HuH-7 (cell line): ENCODE measurements at places on chromosomes 3 and 15.

DNA sequence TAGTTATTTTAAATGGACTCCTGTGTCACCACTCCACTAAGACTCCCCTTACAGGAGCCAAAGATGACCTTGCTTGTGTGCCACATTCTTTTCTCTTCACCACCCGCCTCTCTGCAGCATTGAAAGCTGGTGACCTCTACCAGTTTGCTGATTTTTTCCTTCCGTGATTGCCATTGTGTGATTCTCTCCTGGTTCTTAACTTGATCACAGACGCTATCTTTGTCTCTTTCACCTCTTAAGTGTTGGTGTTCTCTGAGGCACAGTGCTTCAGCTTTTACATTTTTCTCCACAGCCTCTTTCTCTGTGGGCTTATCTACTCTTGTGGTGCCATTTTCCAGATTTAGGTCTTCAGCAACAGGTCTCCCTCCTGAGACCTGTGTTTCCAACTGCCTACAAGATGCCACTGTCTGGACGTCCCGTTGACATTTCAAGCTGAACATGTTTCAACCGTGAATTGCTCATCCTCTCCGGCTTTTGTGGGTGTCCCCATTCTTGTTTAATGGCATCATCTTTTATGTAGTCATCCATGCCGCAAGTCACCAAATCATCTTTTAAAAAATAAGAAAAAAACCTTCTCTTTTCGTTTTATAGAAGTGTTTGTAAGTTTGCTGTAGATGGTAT, 26.5 kb downstream of the IQGAP1 start:
- no peak for DNase-seq

DNA sequence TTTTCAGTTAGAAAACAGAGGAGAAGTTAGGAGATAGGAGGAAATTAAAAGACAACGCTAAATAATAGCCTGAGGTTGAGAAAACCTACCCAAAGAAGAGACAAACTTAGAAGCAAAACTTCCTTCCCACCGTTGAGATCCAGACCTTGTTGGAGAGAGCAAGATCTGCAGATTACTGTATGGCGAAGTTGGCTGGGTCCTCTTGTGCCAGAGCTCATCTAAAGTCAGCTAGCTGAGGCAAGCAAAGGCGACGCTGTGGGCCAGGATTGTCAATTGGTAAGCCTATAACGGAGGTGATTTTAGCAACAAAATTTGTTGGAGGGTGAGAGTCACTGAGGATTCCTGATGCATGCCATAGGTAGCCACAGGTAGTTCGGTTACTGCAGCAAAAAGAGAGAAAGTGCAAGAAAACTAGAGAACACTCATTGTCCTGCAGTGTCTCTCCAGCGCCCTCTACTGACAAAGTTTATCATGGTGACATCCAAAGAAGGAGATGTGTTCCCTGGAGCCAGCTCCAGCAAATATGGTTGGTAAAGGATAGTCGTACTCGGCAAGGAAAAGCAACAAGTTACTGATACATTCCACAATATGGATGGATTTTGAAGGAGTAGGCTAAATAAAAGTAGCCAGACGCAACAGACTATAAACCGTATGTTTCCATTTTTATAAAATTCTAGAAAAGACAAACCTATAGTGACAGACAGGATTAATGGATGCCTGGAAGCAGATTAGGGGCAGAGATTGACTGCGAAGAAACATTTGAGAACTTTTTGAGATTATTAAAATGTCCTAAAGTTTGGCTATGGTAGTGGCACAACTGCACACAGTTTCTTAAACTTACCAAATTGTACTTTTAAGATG, 9.8 kb upstream of the OR5K4 start:
- DNase-seq = peak; percentile 39

- peak; percentile 21 for DNase-seq
These were observed 23.9 kb upstream of the MOBP start for GRCh38 chr3:39443530-39443929.

DNA sequence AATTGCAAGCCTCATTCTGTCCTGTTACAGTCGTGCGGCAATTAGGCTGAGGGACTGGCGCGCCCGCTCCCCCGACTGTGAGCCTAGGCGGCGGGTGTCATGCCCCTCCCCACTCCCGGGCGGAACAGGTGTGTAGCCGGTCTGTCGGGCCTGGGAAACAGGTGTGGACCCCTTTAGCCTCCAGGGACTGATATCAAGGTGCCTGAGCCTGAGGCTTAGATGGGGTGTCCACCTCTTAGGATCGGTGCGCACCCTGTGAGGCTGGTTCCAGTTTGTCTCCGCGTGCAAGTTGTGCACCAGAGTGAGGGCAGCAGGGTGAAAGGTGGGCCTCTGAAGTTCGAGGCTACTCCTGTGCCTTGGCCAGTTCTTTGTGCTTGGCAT, 686 bp downstream of the VPS8 start:
- no peak for DNase-seq

GRCh38 chr15:69940441-69941300, 157.0 kb downstream of the TLE3 start:
- no peak for DNase-seq

- no peak for DNase-seq
These were observed 108.8 kb downstream of the MITF start for GRCh38 chr3:69848113-69848512.

- no peak for DNase-seq
These were observed 31.2 kb upstream of the TMOD3 start for GRCh38 chr15:51798281-51798680.

- no peak for DNase-seq
These were observed 48.0 kb upstream of the FSTL1 start for GRCh38 chr3:120498556-120499346.

GRCh38 chr3:133488785-133489367, 84.6 kb upstream of the CDV3 start:
- no peak for DNase-seq

DNA sequence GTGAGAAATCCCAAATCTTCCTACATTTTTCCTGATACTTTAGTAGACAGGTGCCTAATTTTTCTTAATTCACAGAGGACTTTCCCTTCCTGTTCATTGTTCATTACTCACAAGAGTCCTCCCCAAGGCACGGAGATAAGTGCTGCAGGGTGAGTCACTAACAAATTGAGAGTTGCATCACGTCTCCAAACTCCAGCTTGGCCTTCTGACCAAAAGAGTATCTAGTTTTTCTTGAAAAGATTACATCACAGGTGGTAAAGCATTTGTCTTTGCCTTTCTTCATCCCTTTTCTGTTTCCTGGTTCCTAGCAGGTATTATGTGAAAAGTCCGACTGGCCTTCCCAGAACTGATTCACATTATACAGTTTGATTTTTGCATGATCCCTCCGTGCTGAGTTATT, 24.9 kb upstream of the RASGRP1 start:
- no peak for DNase-seq

DNA sequence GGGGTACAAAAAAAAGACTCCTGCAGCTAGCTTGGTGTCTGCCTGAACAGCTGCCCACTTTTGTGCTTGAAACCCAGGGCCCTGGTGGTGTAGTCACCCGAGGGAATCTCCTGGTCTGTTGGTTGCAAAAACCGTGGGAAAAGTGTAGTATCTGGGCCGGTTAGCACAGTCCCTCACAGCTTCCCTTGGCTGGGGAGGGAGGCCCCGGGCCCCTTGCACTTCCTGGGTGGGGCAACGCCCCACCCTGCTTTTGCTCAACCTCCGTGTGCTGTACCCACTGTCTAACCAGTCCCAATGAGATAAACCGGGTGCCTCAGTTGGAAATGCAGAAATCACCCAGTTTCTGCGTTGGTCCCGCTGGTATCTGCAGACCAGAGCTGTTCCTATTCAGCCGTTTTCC, 211.7 kb upstream of the ZPLD1 start:
- DNase-seq = no peak

DNA sequence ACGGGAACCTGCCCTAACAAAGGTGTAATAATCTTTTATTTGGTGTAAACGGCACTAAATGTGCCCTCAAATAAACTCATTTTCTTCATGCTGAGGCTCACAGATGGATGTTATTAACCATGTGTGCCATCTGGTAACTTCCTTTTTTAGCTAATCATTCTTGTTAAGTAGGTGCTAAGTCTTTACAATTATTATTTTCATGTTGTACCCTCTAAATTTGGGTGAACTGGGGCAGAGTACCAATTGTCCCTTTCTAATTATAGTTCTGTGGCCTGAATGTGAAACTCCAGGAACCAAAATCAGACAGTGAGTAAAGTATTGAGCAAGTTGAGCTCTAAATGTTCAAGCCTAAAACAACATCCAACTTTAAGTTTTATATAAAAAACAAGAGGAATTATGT, 220.7 kb upstream of the CADM2 start:
- no peak for DNase-seq

- DNase-seq = no peak
These were observed 57.3 kb upstream of the SNTN start for GRCh38 chr3:63595221-63595620.

GRCh38 chr15:88497109-88497765, 29.7 kb downstream of the MRPS11 start:
- DNase-seq = no peak

DNA sequence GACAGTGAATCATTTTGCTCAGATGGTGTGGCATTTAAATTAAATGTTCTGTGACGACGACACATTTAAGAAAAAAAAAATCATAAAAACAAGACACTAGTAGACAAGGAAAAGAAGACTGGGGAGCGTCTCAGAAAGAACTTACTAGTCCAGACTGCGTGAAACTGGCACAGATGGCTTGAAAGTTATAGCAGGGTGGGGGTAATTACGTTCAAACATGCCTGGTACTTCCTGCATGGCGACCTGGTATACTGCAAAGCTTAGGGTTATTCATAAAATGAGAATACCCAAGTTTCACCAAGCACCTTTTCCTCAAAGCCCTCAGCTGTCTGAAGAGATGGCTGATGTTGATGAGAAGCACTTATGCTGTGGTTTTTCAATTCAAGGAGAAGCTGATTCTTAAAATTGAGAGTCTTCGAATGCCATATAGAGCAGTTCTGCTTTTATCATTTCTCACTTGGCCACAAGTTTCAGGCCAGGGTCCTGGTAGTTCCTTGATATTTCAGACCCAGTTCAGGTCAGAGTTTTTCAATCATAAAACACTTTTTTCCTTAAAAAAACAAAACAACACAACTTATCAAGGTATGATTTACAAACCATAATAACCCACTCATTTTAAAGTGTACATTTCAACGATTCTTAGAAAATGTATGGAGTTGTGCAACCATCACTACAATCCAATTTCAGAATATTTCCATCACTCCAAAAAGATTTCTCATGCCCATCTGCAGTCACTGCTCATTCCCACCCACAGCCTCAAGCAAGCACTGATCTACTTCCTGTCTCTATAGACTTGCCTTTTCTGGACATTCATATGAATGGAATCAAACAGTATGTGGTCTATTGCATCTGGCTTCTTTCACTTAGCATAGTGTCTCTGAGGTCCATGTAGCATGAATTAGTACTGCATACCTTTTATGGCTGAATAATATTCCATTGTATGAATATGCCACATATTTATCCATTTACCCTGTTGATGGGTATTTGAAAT, 24.7 kb downstream of the PCOLCE2 start:
- DNase-seq = no peak

DNA sequence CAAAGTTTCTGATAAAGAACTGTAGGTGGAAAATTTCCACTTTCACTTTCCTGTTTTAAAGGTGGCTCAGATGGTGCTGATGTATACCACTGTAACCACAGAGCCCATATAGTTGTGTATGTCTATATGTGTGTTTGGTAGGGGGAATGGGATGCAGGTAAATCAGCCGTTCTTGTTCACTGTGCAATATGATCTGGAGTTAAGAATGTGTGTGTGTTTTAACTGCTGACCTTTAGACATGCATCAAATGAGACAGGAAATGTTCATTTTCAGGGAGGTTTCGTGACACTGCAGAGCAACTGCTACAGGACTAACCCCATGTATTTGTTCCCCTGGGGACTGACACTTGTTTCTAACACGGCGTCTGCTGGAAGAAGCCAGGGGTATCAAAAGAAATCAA, 180.5 kb downstream of the TAFA4 start:
- no peak for DNase-seq

- DNase-seq = no peak
These were observed 54.4 kb upstream of the STRIT1 start for GRCh38 chr3:155347901-155348300.

GRCh38 chr3:38616111-38616510, 33.4 kb downstream of the SCN5A start:
- no peak for DNase-seq
